ENCODE measurements at places on chromosomes 2 and 18. TPM values are rescaled to one million over a fixed set of nuclear protein-coding genes. Genes with fewer than 3 reads are reported as not detected.

GRCh38 chr2:26816893-26817292 lies 31.0 kb downstream of the CENPA start:
- no peak overlapping the region for H3K27ac ChIP-seq
- no peaks in the 10 kb centered on the region for H3K27me3 ChIP-seq
- no peaks in the 10 kb centered on the region for H3K4me1 ChIP-seq
- no peaks in the 10 kb centered on the region for H3K36me3 ChIP-seq
- peak; percentile 21 for DNase-seq

- no peak overlapping the region for H3K27ac ChIP-seq
- no peaks in the 10 kb centered on the region for H3K36me3 ChIP-seq
- no peak overlapping the region for H3K4me3 ChIP-seq
- DNase-seq: no peak
- no peaks in the 10 kb centered on the region for H3K27me3 ChIP-seq
Measured at GRCh38 chr2:239621611-239622010, 220.8 kb upstream of the HDAC4 start.

GRCh38 chr2:99035920-99036319 lies 99.9 kb upstream of the CRACDL start:
- H3K27me3 ChIP-seq: no peaks in the 10 kb centered on the region
- DNase-seq: no peak
- no peaks in the 10 kb centered on the region for H3K36me3 ChIP-seq
- no peak overlapping the region for H3K4me3 ChIP-seq
- no peak overlapping the region for H3K27ac ChIP-seq

- peak; percentile 77 for DNase-seq
Measured at GRCh38 chr2:217920879-217921603, 81.8 kb downstream of the TNS1 start.

DNA sequence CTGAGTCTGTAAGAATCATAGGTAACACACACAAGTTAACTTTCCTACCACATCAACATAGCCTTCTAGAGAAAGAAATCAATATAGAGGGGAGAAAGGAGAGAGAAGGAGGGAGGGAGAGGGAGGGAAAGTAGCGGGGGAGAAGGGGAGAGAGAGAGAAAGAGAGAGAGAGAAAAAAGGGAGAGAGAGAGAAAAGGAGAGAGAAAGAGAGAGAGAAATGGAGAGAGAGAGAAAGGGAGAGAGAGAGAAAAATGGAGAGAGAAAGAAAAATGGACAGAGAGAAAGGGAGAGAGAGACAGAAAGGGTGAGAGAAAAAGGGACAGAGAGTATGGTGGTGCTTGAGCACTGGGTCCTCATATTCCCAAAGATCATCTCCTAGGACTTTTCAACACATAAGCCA lies 591.7 kb downstream of the ZEB2 start:
- H3K27me3 ChIP-seq: no peaks in the 10 kb centered on the region
- H3K27ac ChIP-seq: no peak overlapping the region
- no peak for DNase-seq
- no peaks in the 10 kb centered on the region for H3K36me3 ChIP-seq
- no peak overlapping the region for H3K4me3 ChIP-seq
- no peaks in the 10 kb centered on the region for H3K4me1 ChIP-seq

DNA sequence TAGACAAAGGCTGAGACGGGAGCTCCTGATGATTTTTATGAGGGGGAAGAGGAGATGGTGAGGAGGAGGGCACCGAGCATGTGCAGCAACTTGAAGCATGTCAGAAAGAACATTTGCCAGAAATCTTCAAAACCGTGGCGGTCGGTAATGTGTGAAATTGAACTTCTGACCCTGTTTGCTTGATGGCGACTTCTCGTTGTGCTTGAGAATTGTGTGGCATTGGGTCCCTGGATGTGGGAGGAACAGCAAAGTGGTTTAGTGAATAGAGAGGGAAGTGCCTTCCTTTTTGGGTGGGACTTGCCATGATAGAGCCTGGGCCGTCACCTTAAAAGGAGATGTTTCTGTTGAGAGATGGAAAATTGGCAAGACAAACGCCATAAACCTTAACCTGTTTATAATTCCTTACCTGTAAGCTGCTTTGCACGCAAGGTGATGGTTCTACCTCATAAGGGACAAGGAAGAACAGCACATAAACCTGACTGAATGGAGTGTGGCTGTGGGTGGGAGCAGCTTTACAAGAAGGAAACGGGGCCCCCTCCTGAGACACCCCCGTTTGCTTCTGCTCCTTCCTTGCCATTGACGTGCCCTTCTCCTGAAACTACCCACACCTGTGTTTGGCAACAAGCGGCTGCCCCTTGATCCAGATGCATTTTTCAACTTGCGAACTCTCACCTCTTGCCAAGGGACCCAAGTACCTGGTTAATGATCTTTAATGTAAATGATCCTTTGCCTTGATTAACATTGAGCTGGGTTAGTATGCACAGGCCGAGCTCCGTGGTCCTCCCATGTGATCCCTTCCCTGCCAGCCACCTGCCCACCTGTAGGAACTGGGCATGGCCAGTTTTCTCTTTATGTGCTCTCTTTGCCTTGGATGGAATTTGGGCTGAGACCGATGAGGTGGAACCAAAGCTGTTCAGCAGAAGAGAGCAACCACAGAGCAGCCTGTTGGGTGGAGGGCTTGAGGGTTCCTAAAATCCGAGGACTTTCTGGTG lies 153.2 kb downstream of the NEDD4L start:
- peak overlapping the region; percentile 52 for H3K4me3 ChIP-seq
- no peaks in the 10 kb centered on the region for H3K27me3 ChIP-seq
- no peak for DNase-seq
- no peaks in the 10 kb centered on the region for H3K4me1 ChIP-seq

DNA sequence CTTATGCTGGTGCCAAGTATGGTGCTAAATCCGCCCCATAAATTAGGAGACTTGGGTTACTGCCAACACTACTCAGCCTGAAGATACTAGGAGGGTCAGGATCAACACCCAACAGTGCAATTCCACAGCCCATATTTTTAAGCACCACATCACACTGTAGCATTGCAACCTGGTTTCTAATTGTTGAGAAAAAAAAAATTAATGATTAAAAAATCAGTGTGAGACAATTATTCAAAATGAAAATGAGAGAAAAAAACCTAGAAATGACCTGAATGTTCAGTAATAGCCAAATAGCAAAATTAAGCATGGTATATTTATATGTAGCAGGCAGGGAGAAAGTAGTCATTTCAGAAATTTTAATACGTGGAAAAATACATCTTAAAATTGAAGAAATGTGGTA lies 29.2 kb upstream of the HNRNPLL start:
- H3K4me1 ChIP-seq: no peaks in the 10 kb centered on the region
- no peaks in the 10 kb centered on the region for H3K27me3 ChIP-seq
- H3K4me3 ChIP-seq: no peak overlapping the region
- H3K27ac ChIP-seq: no peak overlapping the region
- no peaks in the 10 kb centered on the region for H3K36me3 ChIP-seq

DNA sequence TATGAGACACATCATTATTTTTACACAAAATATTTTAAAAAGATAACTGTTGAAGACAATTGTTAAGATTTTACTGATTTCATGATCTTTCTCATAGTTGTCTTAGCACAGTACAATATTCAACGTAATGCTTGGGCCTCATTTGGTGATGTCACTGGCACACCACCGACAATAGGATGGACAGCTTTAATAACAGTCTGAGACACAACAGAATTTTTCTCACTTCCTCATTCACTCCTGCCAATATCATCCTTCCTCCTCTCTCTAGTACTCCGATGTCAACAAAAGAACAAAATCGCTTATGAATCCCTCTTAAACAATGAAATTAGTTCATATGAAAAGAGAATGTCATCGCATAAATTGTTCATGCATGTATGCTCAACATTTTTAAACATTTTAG lies 461.9 kb upstream of the CDH7 start:
- no peak for DNase-seq
- no peak overlapping the region for H3K4me3 ChIP-seq
- no peaks in the 10 kb centered on the region for H3K36me3 ChIP-seq
- no peak overlapping the region for H3K27ac ChIP-seq
- no peaks in the 10 kb centered on the region for H3K27me3 ChIP-seq

- H3K27ac ChIP-seq: no peak overlapping the region
- H3K4me1 ChIP-seq: peaks cover 20% of the 10 kb centered on the region
- no peak for DNase-seq
- no peaks in the 10 kb centered on the region for H3K27me3 ChIP-seq
- H3K4me3 ChIP-seq: no peak overlapping the region
Measured at GRCh38 chr2:158509928-158510797, 53.4 kb downstream of the PKP4 start.

- no peaks in the 10 kb centered on the region for H3K36me3 ChIP-seq
- H3K27me3 ChIP-seq: no peaks in the 10 kb centered on the region
- no peak overlapping the region for H3K27ac ChIP-seq
- DNase-seq: no peak
Measured at GRCh38 chr18:80037869-80038630, 3.8 kb downstream of the RBFA start.

Gene RDH14
- total RNA-seq: 30.4 TPM
